Muscle of arm (tissue), 14 donors: ENCODE measurements at places on chromosomes 11 and 22. TPM values are rescaled to one million over a fixed set of nuclear protein-coding genes. Genes with fewer than 3 reads are reported as not detected.

SERHL2 gene
- 2.9 TPM for polyA plus RNA-seq

GRCh38 chr11:105960252-105961245 is 61.5 kb downstream of the MSANTD4 start:
- DNase-seq = no peak

GRCh38 chr11:68353118-68353517 is 40.7 kb downstream of the LRP5 start:
- no peak for DNase-seq

GRCh38 chr11:121347094-121347493 is 54.5 kb downstream of the SC5D start:
- no peak for DNase-seq

- DNase-seq = no peak
Measured at GRCh38 chr22:19181786-19182471, 3.4 kb upstream of the SLC25A1 start.

DNA sequence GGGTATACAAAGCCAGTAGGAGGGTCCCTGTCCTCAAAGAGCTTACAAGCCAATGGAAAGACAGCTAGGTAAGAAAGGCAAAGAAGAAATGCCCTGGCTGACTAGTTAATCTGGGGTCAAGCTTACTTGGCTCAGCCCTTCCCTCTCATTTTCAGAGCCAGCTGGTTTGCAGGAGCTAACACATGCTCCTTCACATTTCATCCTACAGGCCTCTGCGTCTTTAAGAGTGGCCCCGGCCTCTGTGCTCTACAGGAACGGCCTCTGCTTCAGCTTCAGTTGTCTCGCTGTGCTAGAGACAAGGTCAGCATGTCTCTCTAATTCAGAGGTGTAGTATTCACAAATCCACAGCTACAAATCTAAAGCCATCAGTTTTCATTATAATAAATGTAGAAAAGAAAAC is 15.2 kb downstream of the ALKBH8 start:
- no peak for DNase-seq

DNA sequence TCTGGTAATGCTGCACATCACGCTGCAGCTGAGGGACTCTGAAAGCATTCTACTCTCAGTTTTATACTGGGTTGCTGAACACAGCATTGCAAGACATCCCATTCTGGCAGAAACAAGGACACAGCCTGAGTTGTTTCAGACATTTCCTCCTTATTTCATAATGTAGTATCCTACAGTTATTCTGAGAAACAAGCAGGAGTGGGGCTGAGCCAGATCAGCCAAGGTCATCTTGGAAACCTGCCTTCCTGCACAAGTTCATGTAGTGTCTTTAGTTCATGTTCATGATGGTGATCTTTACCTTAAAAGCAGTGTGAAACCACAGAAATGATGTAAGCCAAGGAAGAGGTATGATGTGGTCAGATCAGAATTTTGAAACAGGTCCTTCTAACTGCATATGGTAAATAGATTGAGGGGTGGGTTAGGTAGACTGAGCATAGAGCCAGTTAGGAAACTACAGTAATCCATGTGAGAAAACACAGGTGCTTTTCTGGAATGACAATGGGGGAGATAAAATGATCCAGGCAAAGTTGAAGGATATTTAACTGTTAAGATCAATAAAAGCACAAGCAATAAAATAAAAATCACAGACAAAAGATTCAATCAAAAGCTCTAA is 1686.8 kb downstream of the LRRC4C start:
- no peak for DNase-seq

GRCh38 chr11:65471447-65471891 is 27.4 kb upstream of the MALAT1 start:
- DNase-seq = no peak

DNA sequence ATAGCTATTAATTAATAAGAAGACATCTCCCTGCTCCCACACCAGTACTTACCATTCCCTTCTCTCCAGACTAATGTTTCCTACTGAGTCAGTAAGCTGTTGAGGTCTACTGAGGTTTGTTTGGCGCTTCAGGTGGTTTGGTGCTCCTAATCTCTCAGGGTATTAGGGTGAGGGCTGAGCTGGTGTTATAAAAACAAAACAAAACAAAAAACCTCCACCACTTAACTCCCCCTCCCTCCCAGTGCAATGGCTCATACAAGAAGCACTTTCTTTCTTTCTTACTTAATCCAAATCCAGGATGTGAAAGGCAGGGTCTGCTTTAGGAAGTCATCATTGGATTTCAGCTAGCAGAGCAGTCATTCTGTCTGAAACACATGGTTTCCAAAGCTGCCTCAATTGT is 15.3 kb downstream of the CSTPP1 start:
- no peak for DNase-seq

OR6A2 gene
- polyA plus RNA-seq = not detected

C22orf31 gene
- 1.8 TPM for polyA plus RNA-seq

ELFN2 gene
- 1.6 TPM for polyA plus RNA-seq

DNA sequence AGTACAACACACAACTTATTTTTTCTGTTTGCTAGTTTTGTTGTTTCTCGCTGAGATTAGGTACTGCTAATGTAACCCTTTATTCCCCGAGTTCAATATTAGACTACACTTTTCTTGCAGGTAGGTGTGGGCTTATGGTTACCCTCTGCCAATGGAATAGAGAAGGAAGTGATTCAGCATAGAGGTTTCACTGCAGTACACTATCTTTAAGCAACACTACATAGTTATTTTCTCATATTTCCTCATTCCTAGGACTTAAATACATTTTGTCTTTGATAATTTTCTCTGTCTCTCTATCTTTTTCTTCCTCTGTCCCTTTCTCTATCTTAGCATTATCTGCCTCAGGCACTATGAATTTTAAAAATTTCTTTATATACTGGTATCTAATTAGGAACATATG is 791.0 kb downstream of the FAM181B start:
- no peak for DNase-seq

KRTAP5-2 gene
- not detected for polyA plus RNA-seq

GRCh38 chr11:15585602-15586331 is 471.0 kb downstream of the INSC start:
- DNase-seq = peak; percentile 73

GRCh38 chr11:117220999-117221774 is 10.7 kb downstream of the PCSK7 start:
- DNase-seq = no peak

GRCh38 chr11:299951-300735 is 817 bp upstream of the IFITM5 start:
- DNase-seq = no peak

GRCh38 chr11:42054351-42054900 is 595.0 kb upstream of the LRRC4C start:
- peak; percentile 44 for DNase-seq

DNA sequence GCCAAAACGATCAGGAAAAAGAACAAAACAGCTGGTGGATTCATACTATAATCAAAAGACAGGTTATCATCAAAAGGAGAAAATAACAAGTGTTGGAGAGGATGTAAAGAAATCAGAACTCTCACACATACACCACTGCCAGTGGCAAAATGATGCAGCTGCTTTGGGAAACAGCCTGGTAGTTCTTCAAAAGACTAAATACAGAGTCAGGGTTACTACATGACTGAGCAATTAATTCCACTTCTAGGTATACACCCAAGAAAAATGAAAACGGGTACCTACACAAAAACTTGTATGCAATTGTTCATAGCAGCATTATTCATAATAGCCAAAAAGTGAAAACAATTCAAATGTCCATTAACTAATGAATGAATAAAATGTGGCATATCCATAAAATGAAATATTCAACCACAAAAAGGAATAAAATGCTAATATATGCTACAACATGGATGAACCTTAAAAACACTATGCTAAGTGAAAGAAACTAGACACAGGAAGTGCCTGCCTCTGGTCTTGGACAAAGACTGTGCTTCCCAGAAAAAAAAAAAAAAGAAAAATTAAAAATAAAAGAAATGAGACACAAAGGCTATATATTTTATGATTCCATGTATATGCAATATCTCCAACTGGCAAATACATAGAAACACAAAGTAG is 8.3 kb downstream of the UEVLD start:
- DNase-seq = no peak

- DNase-seq = no peak
Measured at GRCh38 chr22:27175021-27175838, 517.8 kb downstream of the MIAT start.

CATSPERZ gene
- not detected for polyA plus RNA-seq

CHKA gene
- polyA plus RNA-seq = 19.5 TPM

- DNase-seq = peak; percentile 41
Measured at GRCh38 chr11:77590194-77590782, 535 bp downstream of the AQP11 start.

DNA sequence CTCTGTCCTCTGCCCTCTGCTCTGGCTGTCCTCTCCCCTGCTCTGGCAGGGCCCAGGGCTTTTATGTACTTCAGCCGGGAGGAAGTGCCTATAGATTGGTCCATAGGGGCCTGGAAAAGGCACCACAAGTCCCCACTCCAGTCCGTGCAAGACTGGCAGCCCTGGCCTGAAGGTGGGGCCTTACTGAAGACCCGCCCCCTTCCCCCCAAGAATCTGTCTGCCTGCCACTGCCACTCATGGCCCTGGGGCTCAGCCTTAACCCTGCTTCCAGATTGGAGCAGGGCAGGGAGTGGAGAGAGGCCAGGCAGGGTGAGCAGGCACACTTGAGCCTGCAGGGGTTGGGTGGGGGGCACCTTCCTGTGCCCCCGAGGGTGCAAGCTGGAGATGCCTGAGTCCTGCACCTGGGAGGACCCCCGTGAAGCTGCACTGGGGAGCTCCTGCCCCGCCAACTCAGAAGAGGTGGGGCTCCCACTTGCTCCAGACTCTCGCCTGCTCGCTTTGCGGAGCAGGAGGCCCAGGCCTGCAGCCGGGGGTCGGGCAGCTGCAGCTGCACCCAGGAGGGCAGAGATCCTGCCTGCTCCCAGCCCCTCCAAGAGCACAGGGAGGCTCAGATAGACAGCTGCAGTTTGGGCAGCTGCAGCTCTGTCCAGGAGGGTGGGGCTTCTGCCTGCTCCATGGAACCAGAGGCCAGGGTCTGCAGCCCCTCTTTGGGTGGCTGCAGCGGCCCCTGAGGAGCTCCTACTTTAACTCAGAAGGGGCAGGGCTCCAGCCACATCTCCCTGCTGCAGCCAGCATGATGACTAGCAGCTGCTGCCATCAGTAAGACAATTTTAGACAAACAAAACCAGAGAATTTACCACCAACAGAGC is 51.0 kb upstream of the SC5D start:
- peak; percentile 31 for DNase-seq

DNA sequence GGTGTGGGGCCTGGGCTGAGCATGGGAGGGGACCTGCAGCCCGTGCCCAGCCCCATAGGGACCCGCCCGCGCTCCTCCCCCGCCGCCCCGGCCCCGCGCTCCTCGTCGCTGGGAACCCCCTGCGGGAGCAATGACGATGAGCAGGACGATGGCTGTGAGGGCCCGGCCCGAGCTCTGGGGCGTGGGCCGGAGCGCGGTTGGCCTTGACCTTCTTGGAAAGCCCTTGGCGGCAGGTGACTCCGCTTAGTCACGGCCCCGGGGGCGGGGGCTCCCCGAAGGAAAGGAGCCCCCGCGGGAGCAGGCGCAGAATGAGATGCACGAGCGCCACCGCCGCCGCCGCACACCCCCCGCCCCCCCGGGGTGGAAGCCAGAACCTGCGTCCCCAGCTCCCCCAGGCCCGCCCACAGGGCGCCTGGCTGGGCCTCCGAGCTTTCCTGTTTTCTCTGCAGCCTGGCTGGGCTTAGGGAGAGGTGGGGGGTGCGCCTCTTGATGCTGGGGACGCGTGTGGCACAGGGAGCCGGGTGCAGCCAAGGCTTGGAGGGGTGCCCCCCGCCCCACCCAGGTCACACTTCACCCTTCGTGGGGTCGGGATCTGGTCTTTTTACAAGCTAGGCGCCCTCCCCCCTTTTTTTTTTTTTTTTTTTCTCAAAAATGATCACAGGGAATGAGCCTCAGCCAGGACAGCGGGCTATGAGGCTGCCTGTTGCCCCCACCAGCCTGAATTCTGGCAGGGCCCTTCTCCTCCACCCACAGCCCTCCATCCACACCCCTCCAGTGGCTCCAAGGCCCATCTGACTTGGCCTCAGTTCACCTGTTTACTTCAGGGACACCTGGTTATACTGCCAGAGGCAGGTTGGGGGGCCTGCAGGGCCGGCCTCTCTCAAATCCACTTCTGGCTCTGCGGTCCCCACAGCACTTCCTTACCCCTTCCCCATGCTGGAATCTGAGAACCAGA is 17.9 kb downstream of the CRELD2 start:
- peak; percentile 45 for DNase-seq

DNA sequence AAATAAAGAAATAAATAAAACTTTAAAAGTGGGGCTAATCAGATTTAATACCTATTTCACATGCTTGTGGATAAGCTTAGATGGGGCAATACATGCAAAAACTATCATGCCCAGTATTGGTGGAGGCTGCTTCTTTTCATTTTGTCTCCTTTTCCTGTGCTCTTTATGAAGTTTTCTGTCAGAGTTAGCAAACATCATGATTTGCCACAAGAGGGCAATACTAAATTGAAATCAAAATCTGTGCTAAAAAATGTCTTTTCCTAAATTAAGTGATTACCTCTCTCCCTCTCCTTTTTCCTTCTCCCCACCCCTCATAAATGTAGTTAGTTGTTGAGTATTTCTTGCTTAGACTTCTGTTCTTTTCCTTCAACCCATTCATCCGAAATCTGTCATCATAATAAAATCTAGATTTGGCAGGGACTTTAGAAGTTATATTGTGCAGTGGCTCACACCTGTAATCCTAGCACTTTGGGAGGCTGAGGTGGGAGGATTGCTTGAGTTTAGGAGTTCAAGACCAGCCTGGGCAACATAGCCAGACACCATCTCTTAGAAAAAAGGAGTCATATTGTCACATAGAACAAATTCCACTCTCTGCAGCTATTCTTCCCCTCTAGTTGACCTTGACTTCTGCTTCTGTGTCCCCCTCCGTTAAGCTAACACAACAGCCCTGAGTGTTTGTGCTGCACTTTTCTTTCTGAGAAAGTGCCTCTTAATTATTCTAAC is 4.7 kb upstream of the ARHGAP42 start:
- no peak for DNase-seq

DNA sequence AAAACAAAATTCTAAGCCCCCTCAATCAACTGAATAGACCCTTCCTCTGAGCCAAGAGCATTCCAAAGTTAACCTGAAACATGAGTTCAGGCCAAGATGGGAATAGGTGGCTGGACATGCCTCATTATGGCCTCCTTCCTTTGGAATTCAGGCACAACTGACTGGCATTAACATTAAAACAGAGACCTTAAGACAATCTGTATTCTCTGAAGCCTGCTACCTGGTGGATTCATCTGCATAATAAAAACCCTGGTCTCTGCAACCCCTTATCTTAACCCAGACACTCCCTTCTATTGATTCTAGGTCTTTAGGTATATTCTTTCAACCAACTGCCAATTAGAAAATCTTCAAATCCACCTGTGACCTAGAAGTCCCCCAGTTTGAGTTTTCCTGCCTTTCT is 66.3 kb downstream of the JRKL start:
- no peak for DNase-seq

GRCh38 chr11:123268156-123268555 is 73.1 kb upstream of the CLMP start:
- no peak for DNase-seq
